MCF 10A (cell line): ENCODE measurements at places on chromosomes 11 and 22. TPM values are rescaled to one million over a fixed set of nuclear protein-coding genes. Genes with fewer than 3 reads are reported as not detected.

- no peak for DNase-seq
Observed at GRCh38 chr11:68214173-68215086, 1.3 kb upstream of the KMT5B start.

GRCh38 chr11:68780829-68781228 lies 29.5 kb upstream of the TESMIN start:
- no peak for DNase-seq

- DNase-seq, result peak; percentile 23
Observed at GRCh38 chr22:20117633-20118299, 740 bp upstream of the TRMT2A start.

BRSK2 gene
- 0.34 and 0.44 TPM in 2 replicates for total RNA-seq
